AG08396 (cell line): ENCODE measurements at places on chromosomes 4 and X.
A peak's percentile ranks its signal among the peaks of the same experiment; 100 is the strongest.

DNA sequence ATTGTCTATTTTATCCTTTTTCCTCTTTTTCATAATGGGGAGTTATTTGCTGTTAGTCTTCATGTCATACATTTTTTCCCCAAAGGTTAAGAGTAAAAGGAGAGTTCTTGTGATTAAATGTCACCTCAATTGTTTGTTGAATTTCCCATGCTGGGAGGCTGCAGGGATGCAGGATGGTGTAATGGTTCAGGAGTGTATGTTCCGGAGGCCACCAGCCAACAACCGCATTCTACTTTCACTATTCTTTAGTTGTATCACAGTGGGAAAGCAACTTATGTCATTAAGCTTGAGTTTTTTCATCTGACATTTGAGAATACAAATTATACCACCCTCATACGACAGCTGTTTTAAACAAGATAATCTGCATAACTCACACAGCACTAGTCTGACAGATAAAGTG, 15.4 kb downstream of the AFP start:
- DNase-seq = peak; percentile 20

DNA sequence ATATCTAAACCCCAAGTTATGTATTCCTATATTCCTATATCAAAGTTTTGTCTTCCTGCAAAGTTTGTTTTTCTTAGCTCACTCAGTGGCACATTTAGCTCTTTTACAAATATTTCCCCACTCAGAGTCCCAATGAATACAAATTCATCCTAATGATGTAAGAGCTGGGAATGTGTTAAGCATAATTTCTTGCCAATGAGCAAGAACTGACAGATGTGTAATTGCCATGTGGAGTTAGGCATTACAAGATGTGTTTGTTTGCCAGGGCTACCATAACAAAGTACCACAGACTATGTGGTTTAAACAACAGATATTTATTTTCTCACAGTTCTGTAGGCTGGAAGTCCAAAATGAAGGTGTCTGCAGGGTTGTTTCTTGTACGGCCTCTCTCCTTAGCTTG, 302.1 kb downstream of the KCTD8 start:
- DNase-seq = no peak

DNA sequence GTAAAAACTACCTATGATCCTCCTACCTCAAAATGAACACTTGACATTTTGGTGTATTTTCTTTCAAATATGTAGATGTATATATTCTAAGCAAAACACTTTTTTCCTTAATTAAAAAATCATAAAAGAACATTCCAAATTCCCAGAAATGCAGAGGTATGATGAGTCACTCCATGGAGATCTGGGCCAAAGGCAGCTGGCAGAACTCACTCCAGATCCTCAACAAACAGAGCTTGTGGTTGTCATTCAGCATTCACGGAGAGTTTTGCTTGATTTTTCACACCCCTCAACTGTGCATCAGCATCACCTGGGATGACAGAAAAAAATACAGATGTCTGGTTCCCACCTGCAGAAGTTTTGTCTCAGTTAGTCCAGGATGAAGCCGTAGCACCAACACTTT, 144.6 kb downstream of the KIT start:
- DNase-seq = peak; percentile 14

- peak; percentile 14 for DNase-seq
Observed at GRCh38 chr4:15659768-15660570, 4.8 kb upstream of the FBXL5 start.

- DNase-seq = no peak
Observed at GRCh38 chr4:41365681-41366080, 109.0 kb downstream of the UCHL1 start.

GRCh38 chr4:81923140-81923539, 450.7 kb downstream of the HNRNPD start:
- no peak for DNase-seq

DNA sequence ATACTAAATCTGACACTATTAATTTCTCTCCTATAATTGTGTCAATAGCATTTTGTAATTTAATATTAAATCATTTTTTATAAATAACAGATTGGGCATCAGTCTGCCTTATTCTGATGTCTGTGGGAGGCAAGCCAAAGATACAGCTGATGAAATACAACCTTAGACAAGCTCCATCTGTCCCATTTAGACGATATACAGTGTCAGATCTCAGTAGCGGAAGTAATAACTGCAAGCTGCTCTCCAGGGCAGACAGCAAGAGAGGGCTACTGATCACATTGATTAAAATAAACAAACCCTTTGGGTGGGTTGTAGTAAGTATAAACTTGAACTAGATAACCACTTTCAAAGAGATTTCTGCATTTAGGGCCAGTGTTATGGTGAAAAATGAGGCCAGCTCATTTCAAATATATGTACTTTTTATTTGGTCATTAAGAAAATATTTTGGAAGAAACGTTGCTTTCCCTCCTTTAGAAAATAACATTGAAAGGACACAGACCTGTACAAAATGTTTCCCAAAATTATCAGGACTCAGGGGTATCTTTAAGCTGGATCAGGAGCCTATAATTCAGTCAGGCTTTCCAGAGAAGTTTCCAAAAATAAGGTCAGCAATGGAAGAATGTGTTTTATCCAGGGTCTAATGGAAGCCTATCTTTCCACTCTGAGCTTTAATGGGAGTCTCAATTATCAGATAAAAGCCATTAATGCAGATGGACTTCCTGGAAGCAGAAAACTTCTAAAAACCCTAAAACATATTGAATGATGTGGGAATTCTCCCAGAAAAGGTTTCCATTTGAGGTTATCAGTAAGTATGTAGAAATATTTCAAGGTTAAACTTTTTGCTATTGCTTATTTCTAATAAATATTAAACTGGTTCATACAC, 1028.8 kb upstream of the IGFBP7 start:
- DNase-seq = no peak

DNA sequence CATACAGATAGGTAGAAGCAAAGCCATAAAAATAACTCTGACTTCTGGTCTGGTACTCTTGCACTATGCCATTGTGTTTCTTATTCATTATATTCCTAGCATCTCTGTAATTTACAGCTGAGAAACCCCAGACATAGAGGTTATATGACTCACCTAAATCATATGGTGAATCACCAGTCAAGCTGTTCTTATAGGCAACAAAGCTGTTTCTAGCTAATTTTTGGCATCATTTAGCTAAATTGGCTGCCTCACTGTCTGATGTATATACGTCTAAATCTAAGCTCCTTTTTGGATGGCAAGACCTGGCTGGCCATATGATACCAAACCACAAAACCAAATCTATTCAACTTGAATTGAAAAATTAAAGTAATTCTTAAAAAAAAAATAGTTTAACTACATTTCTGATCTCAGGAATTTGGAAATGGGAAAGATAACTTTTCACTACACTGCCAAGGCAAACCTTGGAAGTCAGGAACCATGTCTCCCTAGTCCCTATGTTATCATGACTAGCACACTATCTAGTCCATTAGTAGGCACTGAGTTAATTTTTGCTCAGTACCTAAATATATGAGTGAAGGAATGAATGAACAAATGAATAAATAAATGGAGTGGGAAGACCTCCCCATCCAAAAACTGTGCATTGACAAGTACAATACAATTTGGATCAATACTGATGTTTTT, 41.3 kb upstream of the STAG2 start:
- DNase-seq = peak; percentile 32

- DNase-seq = peak; percentile 14
Observed at GRCh38 chrX:110210417-110211139, 107.3 kb downstream of the AMMECR1 start.

- DNase-seq = peak; percentile 39
Observed at GRCh38 chrX:2664502-2664901, 26.6 kb upstream of the CD99 start.

- DNase-seq = peak; percentile 86
Observed at GRCh38 chrX:13397878-13398818, 78.3 kb upstream of the ATXN3L start.

DNA sequence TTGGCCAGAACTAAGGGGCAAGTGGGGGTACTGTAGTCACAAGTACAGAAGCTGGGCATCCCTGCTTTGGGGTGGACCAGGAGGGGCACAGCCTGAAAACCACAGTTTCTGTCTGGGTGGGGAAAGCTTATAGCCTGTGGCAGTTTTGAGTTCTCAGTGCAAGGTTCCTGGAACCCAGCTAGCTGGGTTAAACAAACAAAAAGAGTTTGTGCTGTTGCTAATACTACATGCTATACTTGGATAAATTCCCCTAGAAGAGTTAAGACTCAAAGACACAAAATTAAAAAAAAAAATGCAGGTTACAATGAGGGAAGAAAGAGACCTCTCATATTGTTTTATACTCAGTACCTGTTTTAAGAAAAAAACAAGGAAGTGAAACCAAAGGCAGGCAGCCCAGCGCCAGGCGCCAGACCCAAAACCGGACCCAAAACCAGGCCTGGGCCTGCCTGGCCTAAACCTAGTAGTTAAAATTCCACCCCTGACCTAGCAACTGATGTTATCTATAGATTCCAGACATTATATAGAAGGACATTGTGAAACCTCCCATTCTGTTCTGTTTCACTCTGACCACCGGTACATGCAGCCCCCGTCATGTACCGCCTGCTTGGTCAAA, 50.8 kb downstream of the SLC2A9 start:
- DNase-seq = no peak

DNA sequence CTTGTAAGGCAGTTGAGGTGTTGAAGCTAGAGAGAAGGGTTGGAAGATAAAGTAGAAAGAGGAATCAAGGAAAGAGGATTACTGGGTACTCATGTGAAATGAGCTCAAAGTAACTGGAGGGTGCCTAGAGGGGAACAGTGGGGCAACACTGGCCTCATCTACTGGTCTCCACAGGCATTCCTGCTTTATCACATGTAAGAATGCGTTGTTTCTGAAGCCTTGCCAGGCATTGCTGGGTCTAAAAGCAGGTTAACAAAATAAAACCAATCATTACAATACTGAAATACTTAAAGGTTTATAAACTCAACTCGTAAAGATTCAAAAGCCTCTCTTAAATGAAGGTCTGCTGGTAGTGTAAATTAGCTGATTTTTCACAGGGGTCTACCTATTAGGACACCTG, 96.0 kb downstream of the FANCB start:
- no peak for DNase-seq

DNA sequence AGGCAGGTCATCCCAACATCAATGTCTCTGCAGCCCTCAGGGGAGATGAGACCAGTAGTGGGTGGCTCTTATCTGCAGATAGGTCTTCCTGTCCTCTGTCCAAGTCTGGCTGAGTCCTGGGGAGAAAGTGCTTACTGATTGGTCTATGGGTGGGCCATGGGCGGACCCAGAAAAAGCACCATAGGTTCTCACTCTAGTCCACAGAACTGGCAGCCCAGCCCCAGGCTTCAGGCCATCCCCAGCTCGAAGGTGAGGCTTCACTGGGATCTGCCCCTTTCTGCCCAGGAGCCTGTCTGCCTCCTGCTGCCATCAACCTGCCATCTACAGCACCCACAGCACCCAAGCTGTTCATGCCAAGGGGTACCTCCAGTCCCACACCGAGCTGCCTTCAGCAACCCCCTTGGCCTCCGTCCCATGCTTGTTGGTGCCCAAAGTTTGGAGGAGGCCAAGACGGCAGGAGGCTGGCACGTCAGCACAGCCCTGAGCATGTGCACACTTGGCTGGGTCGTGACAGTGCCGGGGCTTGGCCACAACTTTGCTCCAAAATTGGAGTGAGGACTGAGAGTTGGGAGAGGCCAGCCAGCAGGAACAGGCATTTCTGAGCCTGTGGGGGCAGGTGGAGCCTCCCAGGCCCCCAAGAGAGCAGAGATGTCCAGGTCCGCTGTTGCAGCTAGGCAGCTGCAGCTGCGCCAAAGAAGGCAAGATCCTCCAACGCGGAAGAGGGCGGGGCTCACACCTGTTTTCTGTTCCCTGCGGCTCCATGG, 99.6 kb downstream of the IQCM start:
- DNase-seq = no peak

- no peak for DNase-seq
Observed at GRCh38 chr4:137180349-137180748, 351.9 kb downstream of the PCDH18 start.

DNA sequence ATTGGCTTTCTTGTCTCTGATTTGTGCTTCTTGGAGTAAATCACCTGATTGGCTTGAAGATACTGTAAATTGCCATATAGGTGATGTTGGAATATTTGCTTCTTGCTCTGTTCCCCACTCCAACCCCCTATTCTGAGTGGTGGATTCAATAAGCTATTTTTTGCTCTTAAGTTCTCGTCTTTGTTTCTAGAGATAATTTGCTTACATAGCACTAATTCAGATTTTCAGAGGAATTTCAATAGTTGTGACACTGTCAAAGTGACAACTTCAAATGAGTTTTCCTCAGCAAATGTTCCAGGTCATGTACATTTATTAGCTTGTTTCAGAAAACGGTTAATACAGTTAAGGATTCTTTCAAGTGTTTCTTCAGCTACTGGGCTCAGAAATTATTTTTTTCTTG, 18.6 kb downstream of the LANCL3 start:
- no peak for DNase-seq

DNA sequence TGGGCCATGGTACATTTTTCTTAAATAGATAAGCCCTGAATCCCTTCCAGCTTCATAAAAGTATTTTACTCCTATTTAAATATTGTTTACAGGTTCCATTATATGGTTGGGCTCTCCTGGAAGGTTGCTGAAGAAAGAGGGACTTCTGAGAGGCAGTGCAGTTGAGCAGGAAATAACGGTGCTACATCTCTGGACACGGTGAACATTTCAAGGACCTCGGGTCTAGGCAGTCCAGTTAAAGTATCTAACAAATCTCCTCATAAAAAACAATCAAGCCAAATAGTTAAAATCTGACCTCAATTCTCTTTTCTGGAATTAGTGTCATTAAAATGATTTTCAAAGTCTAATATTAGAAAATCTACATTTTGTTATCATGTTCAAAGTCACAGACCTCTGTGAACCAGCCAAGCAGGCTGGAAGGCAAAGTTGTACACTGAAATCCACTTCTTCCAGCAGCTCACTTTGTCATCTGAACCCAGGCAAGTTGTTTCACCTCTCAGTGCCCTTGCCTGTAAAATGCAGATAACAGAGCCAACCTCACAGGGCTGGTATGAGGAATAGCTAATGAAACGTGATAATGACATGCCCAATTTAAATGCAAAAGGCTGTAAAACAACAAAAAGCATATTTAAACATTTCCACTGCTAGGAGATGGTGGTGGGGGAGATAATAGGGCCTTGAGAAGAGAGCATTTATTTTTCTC, 267.0 kb upstream of the KLF3 start:
- DNase-seq = no peak

DNA sequence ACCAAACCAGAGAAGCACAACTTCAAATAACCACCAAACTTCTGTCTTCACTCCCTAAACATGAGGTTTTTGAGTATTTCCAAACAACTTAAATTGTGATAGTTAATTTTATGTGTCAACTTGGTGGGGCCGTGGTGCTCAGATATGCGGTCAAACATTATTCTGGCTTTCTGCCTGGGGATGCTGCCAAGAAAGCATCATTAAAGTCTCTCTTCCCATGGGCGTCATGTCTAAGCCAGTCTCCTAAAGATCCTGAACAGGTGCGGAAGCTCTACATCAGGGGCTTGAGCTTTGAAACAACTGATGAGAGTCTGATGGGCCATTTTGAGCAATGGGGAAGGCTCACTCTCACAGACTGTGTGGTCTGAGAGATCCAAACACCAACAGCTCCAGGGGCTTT, 24.1 kb upstream of the SOD3 start:
- DNase-seq = no peak
